Pons (tissue), 1 donor: ENCODE measurements at places on chromosomes 12 and 14.

GRCh38 chr12:89439941-89440340 is 84.7 kb downstream of the GALNT4 start:
- no peak for DNase-seq

GRCh38 chr14:105055736-105056302 is 9.4 kb downstream of the GPR132 start:
- DNase-seq = no peak

DNA sequence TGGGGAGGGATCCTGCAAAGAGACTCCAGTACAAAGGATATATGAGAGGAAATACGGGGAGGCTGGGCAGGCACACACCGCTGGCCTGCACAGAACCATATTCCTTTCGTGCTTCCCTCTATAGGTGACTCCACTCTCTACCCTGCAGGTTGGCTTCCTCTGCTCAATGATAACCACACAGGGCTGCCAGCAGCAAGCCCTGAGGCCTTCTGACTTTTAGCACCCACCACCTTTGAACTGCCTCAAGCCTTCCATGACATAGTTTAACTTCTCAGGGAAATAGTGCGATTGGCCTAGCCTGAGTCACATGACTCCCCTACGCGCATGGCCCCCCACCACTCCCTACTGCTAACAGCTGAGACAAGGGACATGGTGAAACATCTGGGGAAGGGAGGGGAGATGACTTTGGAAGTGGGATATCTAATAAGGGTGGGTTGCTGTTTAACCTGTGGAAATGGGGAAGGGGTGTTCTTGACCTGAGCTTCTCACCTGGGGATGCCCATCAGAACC is 3.0 kb upstream of the FOXN3 start:
- DNase-seq = no peak

DNA sequence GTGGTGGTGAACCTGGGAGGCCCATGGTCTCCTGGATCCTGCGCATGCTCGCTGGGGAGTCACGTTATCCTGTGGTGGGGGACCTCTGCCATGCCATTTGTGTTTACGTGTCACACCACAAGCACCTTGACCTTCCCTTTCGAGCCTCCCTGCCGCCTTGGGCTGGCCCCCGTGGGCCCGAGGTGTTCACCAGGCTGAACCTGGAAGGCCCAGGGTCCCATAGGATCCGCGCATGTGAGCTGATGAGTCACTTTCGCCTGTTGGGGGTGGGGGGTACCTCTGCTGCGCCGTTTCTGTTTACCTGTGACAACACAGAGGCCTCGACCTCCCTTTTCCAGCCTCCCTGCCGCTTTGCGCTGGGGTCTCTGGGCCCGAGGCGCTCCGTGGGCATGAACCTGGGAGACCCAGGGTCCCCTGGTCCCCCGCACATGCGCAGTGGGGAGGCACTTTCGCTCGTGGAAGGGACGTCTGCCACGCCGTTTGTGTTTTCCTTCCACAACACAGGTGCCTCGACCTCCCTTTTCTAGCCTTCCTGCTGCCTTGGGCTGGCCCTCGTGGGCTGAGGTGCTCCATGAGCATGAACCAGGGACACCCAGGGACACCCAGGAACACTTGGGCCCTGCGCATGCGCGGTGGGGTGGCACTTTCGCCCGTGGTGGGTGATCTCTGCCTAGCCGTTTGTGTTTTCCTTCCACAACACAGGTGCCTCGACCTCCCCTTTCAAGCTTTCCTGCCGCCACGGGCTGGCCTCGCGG is 334.1 kb downstream of the ALG10 start:
- no peak for DNase-seq

DNA sequence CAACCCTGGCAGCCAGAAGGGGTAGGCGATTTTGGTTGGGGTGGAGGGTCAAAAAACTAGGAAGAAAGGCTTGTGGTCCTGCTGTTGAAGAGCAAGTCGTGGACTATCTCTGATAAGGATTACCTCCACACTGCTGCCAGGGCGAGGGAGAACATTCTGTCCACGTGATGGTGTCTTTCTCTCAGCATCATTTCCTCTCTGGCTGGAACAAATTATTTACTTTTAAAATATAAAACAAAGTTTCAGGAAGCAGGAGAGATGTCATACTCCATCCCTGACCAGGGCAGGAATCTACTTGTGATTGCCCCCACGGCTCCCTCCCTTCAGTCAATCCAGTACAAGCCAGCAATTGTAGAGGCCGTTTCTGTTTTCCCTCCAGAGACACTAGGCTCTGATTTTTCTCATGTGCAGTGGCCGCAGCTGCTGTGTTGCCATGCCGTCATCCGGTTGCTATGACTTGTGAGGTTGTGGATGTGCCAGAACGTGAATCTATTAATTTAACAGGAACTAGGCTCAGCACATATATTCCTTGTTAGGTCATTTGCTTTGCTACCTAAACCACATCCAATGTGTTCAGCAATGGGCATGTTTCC is 61.5 kb upstream of the PTGR2 start:
- DNase-seq = peak; percentile 94

DNA sequence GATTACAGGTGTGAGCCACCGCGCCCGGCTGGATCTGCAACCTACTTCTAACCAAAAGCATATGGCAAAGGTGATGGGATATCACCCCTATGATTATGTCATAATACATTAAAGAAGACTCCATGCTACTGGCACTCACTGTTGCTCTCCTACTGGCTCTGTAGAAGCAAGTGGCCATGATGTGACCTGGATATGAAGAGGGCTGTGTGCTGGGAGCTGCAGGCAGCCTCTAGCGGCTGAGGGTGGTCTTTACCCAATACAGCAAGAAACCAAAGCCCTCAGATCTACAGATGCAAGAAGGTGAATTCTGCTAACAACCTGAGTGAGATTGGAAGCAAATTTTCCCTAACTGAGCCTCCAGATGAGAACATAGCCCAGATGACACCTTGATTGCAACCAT is 34.2 kb upstream of the TRIM9 start:
- no peak for DNase-seq

GRCh38 chr14:70698288-70698687 is 56.6 kb downstream of the TTC9 start:
- DNase-seq = no peak

GRCh38 chr14:68513137-68513536 is 279.7 kb downstream of the ZFP36L1 start:
- no peak for DNase-seq

DNA sequence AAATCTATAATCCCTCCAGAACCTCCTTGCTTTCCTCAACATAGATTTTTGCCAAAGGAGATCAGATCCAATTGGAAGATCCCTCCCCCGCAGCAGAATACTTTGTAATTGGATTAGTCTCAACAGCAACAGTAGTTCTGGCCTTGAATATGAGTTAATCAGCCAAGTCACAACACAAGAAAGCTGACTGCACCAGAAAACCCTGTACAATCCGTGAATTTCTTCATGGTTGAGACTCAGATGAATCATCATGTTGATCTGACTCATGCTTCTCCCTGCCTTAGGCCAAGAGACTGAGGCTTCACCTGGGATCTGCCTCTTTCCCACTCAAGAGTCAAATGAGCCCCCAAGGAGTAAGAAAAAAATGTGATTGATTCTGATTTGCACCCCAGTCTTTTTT is 3.0 kb upstream of the METTL17 start:
- no peak for DNase-seq

DNA sequence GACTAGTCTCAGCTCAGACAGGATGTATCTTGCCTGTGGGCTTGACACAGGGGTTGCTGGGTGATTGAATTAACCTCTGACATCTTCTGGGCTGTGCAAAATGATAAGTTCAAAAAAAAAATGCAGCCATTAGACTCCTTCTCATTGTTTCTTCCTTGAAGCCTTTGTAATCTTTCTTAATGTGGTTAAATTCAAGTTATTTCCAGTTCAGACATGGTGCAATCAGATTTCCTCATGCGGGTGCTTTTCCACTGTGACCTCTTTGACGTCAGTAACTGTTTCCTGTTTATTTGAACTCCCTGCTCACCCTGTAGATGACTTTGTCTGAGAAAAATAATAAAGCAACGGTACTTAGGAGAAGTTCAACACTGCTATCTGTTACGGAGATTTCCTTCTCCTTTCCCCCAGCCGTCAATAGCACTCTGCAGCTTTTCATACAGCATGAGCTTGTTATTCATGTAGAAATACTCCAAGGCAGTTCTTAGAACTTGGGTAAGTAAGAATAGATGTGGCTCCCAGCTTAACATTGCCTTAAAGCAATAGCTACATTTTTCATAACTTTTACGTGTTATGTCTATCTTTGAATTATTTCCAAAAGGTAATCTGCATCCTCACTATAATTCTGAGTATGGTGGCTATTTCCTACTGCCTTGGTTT is 155.5 kb downstream of the PRKCH start:
- peak; percentile 87 for DNase-seq

DNA sequence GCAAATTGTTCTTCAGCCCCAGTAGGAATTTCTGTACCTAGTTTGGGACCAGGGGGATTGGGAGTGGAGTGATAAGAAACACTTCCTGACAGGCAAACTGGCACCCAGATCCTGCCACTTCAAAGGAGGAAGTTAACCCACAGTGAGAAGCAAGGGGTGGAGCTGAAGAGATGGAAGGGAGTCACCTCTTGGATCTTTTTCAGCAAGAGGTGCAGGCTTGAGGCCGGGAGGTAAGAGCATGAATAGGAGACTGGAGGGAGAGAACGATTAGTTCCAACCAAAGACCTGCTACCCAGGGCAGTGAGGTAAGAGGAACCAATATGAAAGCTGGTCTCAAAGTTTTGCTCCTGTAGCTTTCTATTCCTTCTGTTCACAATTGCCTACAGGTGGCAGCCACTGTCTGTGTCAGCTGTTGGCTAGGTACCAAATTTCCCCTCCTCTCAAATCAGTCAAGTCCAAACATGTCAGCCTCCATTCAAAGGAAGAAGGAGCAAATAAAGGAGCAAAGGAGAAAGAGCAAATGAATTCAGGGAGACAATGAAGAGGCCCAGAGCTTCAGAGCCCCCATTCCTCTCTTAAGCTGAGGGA is 14.9 kb upstream of the TAC3 start:
- peak; percentile 20 for DNase-seq

- peak; percentile 74 for DNase-seq
These were observed 206.0 kb upstream of the MYL2 start for GRCh38 chr12:111126331-111126730.

DNA sequence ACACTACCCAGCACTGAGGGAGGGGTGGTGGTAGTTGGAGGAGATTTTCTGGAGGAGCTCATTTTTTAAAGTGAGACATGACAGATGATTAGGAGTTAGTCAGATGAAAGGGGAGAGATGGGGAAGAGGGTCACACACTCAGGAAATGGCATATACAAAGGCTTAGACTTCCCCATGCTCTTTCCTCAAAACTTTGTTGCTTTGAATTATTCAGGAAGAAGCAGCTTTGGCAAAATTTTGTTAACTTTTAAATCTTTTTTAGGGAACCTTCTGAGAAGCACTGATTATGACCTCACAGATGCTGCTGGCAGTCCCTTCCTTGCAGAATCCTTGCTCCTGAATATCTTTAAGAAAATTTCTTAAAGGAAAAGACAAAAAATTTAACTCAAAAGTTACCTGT is 19.8 kb downstream of the ALDH6A1 start:
- no peak for DNase-seq

DNA sequence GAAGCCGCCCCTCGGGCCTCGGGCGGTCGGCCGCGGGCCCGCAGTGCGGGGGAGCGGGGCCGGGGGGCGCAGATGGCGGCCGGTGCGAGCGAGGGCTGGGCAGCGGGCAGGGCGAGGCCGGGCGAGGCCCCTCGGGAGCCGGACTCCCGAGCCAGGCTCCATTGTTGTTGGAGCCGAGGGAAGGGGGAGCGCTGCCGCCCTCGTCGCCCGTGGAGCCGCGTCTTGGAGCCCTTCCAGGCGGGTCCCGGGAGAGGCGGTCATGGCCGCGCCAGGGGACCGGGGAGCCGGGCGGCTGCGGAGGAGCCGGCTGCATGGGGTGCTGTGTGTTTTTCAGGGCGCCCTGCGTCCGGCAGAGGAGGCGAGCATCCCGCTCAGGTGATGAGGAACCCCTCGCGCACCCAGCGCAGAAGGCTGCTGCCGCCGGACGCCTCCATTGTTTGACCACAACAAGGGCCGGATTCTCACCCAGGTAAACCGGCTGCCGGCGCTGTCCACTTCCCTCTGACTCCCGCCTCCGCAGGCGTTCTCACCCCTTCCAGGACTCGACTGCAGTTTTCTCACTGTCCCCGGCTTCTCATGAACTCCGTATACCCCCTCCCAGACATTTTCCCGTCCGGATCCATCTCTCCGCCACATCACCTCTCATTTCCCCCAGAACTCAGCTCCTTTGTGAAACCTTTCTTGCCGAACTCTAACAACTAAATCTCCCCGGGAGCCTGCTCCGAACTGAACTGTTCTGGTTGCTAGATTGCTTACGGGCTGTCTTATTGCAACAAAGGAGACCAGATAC is 732 bp downstream of the ZNF664 start:
- DNase-seq = peak; percentile 28

GRCh38 chr12:55034218-55034617 is 14.4 kb downstream of the NEUROD4 start:
- DNase-seq = peak; percentile 5

DNA sequence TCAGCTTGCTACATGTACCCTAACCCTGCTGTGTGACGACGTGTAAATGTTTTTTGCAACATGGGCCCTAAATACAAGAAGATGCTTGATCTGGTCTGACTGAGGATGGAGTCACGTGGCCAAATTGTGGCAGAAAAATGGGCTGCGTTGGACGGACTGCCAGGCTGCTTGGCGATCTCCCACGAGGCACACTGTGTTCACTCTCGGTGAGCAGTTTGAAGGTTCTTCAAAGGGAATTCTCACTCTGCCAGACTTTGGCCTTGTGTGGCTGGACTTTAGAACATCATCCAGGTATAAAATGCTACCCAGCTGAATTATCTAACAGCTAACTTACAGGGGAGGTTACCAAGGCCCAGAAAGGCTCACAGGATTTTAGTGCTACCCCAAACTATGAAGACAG is 85.1 kb downstream of the KDM2B start:
- peak; percentile 20 for DNase-seq

GRCh38 chr12:62379026-62379722 is 87.5 kb upstream of the MON2 start:
- no peak for DNase-seq

- no peak for DNase-seq
These were observed 79.3 kb upstream of the C12orf71 start for GRCh38 chr12:27161458-27162228.

- DNase-seq = no peak
These were observed 126.1 kb upstream of the ARHGAP5 start for GRCh38 chr14:31950764-31951637.

GRCh38 chr14:22383515-22384166 is 205.4 kb downstream of the DAD1 start:
- DNase-seq = no peak

GRCh38 chr14:61403411-61403810 is 82.0 kb downstream of the PRKCH start:
- no peak for DNase-seq

- DNase-seq = no peak
These were observed 297.5 kb downstream of the RPAP3 start for GRCh38 chr12:47408171-47408871.

DNA sequence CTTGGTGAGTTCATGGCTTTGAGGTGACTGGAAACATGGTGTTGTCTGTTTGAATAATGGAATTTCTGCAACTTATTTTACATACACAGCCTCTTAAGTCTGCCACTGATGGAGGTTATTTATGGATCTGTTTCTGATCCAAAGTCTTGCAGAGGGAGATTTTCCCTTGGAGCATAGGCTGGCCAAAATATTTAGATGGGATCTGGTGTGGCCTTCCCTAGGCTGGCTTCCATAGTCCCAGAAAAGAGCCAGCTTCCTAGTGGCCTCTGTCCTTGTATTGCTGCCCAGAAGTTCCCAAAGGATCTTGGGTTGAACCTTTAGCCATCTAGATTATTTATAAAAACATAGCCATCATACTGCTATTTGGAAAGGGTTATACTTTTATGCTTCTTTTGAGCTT is 491.1 kb upstream of the RGS6 start:
- no peak for DNase-seq
